ENCODE measurements at places on chromosomes 12 and 14. TPM values are rescaled to one million over a fixed set of nuclear protein-coding genes. Genes with fewer than 3 reads are reported as not detected.
A peak's percentile ranks its signal among the peaks of the same experiment; 100 is the strongest.

A2M gene
- total RNA-seq, result 1,118 TPM

ABCD2 gene
- 0.71 TPM for total RNA-seq

TAS2R46 gene
- total RNA-seq, result 1.2 TPM

CLEC4E gene
- 4.5 TPM for total RNA-seq

LRTM2 gene
- not detected for total RNA-seq

PTGER2 gene
- total RNA-seq, result 3.3 TPM

EMP1 gene
- 295 TPM for total RNA-seq

CCDC38 gene
- not detected for total RNA-seq

SLC39A2 gene
- not detected for total RNA-seq

RCOR1 gene
- total RNA-seq, result 6.5 TPM

P2RX2 gene
- total RNA-seq, result not detected

DPPA3 gene
- total RNA-seq, result not detected

CDCA3 gene
- 1.8 TPM for total RNA-seq

AKAP6 gene
- total RNA-seq, result 78.9 TPM

INHBC gene
- not detected for total RNA-seq

KLRC2 gene
- not detected for total RNA-seq

MYH6 gene
- not detected for total RNA-seq

CPNE6 gene
- 1.3 TPM for total RNA-seq

OR4E2 gene
- total RNA-seq, result not detected

TCL1A gene
- total RNA-seq, result not detected

GALNT9 gene
- not detected for total RNA-seq

DNA sequence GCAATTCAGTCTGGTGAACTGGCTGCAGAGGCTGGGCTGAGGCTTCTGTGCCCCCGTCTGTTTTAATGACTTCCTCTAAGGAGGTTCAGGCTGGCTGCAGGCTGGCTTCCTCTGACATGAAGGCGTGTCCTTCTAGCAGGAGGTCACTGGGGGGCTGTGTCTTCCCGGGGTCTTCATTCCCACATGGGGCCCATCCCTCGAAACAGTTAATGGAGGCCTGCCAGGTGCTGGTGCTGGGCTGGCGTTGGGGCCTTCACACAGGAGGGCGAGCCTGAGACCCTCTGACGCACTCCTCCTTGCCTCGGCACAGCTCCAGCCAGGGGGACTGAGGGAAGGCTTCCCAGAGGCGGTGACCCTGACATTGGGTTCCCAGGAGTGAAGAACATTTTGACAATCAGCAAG is 57.7 kb upstream of the DLK1 start:
- no peak for DNase-seq

GRCh38 chr12:68080577-68080976 is 79.0 kb downstream of the IFNG start:
- no peak for DNase-seq

DNA sequence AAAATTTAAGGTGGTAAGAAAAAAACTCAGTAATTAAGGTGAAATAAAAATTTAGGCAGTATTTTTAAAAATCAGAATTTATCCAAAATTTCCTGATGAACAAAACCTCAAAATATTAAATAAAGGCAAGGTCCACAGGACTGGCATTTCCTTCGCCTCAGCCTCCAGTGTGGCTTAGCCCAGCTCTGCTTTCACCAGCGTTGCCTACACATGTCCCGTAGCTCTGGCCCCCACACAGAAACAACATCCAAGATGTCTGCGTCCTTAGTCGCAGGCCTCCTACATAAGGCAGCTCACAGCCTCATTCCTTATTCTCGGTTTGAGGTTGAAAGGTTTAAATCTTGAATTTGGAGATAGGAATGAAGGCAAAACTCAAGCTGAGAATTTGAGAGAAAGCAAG is 274.3 kb downstream of the SYT1 start:
- DNase-seq, result no peak

GRCh38 chr12:94143438-94143837 is 4.9 kb upstream of the PLXNC1 start:
- no peak for DNase-seq

DNA sequence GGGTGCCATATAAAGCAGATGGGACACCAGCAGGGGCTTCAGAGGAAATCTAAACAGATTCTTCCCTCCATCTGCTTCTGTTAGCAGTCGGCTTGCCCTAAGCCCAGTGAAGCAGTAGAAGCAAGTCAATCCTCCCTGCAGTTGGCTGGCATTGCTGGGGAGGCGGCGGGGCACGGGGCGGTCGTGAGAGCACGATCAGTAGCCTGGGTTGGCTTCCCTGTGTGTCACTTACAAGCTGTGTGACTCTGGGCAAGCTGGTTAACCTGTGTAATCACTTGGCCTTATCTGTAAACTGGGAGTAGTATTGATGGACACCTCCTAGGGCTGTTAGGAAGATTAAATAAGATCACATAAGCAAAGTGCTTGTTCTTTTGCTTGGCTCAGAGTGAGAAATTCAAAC is 19.4 kb downstream of the MYRFL start:
- DNase-seq, result no peak

- no peak for DNase-seq
Observed at GRCh38 chr14:52395728-52396127, 81.6 kb downstream of the PTGER2 start.

GRCh38 chr12:14780859-14781258 is 22.4 kb downstream of the WBP11 start:
- DNase-seq, result no peak

DNA sequence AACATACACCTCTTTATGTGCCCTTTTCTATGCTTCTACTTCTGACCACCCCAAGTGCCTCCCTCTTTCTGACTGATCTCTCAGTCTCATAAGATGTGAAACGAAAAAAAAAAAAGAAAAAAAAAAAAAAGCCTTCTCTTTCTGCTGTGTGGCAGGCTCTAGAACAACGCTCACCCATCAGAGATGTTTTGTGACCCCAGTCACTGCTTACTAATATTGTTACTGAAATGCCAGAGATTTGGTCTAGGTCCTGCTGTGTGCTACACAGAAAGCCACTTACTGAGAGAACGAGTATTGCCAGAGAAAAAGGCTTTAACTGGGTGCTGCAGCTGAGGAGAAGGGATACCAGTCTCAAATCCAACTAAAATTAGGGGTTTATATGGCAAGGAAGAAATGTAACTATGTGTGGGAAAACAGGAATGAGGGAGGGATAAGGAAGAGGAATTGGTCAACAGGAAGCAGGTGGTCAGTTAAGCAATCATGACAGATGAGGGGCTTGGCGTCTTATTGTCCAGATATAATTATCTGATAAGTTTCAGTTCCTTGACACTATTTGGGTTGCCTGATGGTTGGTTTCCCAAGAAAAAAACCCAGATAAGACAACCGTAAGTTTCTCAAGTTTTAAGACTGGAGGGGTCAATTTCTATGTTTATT is 149.0 kb downstream of the NAV3 start:
- no peak for DNase-seq

- no peak for DNase-seq
Observed at GRCh38 chr12:116498471-116498870, 60.7 kb upstream of the MAP1LC3B2 start.

GRCh38 chr12:89884952-89885351 is 176.3 kb upstream of the ATP2B1 start:
- no peak for DNase-seq

DNA sequence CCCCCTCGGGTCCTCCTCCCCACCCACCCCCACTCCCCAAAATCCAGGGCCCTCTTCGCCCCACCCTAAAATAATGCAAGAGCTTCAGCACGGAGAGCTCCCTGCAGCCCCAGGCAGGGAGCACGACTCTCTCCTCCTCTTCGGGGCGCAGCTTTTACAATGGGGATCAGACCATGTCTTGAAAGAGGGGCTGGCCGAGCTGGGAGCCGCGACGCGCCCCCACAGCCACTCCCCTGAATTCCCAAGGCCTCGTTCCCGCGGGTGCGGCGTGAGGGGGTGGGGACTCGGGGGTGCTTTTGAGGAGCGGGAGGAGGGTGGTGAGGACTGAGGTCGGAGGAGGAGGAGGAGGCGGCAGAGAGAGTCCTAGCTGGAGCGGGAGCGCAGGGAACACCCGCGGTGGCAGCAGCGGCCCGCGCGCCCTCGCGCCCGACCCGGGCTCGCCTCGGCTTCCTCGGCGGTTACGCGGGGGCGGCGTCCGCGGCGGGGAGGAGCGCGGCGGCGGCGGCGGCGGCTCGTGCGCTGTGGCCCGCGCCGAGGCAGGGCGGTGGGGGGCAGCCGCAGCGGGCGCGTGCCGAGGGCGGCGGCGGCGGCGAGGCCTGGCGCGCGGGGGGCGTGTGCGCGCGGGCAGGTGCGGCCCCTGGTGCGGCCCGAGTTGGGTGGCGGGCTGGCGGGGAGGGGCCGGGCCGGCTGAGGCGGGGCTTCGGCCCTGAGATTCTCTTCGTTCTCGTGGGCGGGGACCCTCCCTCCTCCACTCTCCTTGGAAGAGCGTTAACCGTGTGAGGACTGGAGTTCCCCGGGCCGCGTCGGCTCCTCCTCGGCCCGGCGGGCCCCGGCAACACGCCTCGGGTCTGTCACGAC is at the start of gene ANKS1B:
Gene ANKS1B, minus strand, starts transcription at position 666 of the 858 bp plus-strand sequence. CDS start 699 bp downstream, outside the sequence.
- peak; percentile 8 for DNase-seq

DNA sequence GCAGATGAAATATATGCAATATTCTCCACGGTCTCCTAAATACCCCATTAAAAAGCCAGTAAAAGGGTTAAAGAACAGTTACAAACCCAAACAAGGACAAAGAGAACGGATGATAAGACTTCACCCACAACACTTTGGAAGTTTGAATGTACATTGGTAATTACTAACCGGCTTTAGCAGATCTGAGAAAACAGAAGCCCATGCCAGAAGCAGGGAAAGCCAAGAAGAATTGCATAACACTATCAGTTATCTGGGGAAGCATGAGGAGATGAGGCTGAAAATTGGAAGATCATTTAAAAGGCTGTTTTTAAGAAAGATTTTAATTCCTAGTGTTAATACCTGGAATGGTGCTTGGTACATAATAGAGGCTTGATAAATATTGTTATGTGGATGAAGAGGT is 55.6 kb upstream of the MYBPC1 start:
- DNase-seq, result no peak

- no peak for DNase-seq
Observed at GRCh38 chr14:95218472-95219193, 61.3 kb upstream of the DICER1 start.

- no peak for DNase-seq
Observed at GRCh38 chr12:115103884-115104883, 420.2 kb upstream of the TBX3 start.

GRCh38 chr12:92337128-92337527 is 191.5 kb upstream of the BTG1 start:
- no peak for DNase-seq

- no peak for DNase-seq
Observed at GRCh38 chr12:101597164-101597563, 2.4 kb downstream of the MYBPC1 start.

- DNase-seq, result no peak
Observed at GRCh38 chr12:11624116-11624515, 25.4 kb upstream of the ETV6 start.

GRCh38 chr12:120625557-120626419 is 14.6 kb upstream of the CABP1 start:
- no peak for DNase-seq

GRCh38 chr14:94227029-94227428 is 52.9 kb downstream of the PPP4R4 start:
- DNase-seq, result no peak

- no peak for DNase-seq
Observed at GRCh38 chr14:55607386-55607785, 27.4 kb downstream of the KTN1 start.

DNA sequence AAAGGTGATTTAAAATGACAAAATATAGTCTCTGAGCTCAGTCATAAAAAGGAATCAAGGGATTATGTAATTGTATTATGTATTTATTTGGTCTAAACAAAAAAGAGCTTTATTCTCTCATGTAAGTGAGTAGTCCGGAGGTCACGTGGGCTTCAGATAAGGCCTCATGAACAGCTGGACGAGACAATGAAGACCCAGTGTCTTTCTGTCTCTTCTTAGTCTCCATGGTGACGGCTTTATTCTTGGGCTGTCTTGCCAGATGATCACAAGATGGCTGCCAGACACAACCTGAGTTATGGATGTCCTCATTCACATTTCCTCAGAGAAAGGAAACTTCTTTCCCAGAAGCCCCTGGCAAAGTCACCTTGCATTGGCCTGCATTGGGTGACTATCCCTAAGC is 98.6 kb downstream of the ARF6 start:
- no peak for DNase-seq

DNA sequence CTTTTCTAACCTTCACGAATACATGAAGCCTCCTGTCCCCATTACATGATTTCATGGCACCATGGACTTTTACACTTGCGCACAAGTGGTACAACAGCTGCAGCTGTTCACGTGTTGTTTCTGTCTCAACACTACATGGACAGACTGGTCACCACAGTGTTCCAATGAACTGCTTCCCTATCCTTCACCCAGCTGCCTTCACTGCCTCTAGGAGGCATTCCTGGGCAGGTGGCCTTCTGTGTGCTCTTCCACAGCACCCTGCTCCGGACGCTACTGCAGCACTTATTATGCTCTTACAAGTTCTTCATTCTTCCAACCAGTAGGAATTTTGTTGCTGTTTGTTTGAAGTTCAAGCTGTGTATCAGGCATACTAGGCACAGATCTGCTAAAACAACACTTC is 1.5 kb downstream of the MTERF2 start:
- no peak for DNase-seq

- peak; percentile 39 for DNase-seq
Observed at GRCh38 chr12:108563136-108563803, 874 bp downstream of the ISCU start.

DNA sequence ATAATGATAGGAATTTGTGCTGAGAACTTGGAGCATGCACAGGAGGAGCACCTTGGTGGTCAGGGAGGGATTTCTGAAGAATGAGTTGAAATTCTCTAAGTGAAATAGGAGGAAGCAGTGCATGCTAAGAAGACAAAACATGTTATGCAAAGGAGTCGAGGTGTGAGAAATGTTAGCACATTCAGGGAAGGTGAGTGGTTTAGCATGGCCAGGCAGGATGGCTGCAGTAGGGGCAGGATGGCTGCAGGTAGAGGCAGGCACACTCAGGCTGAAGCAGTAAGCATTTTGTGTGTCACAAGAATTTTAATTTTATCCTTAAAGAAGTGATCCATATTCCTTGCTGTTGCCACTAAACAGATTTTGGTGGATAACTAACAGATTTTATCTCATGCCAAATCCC is 46.3 kb downstream of the CATSPERB start:
- no peak for DNase-seq

- DNase-seq, result no peak
Observed at GRCh38 chr12:14263742-14264141, 101.7 kb upstream of the ATF7IP start.

- DNase-seq, result no peak
Observed at GRCh38 chr12:81207173-81207572, 129.3 kb downstream of the ACSS3 start.

DNA sequence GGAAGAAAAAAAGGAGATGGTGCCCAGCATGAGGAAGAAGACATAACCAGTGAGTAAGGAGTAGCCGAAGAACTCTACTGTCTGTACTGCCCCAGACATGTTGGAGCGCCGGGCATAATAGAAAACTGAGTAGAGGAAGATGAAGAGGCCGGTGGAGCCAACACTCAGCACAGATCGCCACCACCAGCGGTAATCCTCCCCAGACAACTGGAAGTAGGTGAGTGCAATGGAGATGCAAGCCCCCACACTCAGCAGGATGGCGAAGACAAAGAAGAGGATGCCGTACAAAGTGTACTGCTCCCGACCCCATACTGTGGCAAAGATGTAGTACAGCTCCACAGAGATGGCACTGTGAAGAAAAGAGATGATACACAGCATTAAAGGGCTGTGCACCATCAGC is 844 bp upstream of the IPO4 start:
- no peak for DNase-seq
